ENCODE measurements at places on chromosomes 6 and 20.

DNA sequence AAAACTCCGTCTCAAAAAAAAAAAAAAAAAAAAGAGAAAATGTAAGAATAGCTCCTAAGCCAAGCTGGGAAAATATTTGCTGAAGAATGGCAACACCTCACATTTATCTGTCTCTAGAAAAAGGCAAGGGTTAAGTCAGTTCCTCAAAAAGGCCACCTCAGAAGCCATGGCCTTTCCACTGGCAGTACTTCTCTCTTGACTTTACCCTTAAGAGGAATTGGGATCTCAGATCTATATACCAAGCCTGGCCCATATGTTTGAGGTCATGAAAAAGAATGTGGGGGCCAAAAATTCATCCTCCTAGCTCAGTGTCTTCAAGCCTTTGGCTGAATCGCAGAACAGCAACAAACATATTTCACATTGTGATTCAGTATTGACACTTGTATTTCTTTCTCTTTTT lies 10.9 kb upstream of the NCOA3 start:
- DNase-seq = no peak

DNA sequence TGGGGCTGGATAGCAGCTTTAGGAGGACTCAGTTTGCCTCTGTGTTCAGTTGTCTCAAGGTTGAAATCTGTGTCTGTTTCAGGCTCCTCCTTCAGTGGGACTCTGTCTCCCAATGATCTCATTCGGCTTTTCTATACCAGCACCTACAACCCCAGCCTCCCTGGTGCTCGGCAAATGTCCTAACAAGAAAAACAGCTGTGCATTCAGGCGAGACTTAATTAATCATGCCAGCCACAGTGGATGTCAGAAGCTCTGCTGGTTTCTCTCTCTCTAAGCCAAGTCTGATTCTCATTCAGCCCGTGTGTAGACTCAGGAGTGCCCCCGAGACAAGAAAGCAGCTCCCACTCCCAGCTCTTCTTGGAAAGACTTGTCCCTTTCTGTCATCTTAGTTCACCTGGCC lies 46.8 kb downstream of the SUN5 start:
- no peak for DNase-seq

DNA sequence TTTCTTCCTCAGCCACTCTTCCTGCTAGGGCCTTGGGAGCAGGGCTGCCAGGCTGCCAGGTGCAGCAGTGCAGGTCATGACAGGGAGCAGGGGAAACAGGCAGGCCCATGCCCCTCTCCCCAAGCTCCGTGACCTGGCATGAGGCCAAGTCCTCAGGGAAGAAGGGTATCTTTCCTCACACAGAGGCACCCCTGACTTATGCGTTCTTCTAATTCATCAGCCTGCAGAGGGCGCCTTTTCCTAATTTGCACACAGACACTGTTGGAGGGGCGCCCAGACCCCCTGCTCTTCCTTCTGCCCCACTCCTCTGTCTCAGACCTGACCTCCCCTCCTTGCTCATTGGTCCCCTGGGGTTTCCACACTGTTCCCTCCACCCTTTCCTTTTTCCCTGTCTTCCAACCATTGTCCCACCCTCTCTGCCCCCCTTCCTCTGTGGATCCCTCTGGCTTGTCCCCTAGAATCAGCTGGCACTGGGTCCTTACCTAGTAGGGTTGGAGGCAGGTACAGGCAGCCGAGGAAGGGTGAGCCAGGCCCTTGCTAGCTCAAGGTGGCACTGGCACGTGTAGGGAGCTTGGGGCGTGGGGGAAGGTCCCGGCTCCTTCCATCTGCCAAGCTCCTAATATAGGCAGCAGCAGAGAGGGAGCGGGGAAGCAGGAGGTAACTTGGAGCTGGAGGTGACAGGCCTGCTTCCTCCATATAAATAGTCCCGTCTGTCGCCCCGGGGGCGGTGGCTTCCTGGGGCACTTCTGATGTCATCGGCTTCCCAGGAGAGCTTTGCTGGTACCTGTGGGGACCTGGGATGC lies 154.9 kb upstream of the MLN start:
- DNase-seq = no peak

GRCh38 chr6:135962731-135963130 lies 111.2 kb downstream of the PDE7B start:
- no peak for DNase-seq

GRCh38 chr6:158044525-158044888 lies 62.8 kb downstream of the SYNJ2 start:
- no peak for DNase-seq

DNA sequence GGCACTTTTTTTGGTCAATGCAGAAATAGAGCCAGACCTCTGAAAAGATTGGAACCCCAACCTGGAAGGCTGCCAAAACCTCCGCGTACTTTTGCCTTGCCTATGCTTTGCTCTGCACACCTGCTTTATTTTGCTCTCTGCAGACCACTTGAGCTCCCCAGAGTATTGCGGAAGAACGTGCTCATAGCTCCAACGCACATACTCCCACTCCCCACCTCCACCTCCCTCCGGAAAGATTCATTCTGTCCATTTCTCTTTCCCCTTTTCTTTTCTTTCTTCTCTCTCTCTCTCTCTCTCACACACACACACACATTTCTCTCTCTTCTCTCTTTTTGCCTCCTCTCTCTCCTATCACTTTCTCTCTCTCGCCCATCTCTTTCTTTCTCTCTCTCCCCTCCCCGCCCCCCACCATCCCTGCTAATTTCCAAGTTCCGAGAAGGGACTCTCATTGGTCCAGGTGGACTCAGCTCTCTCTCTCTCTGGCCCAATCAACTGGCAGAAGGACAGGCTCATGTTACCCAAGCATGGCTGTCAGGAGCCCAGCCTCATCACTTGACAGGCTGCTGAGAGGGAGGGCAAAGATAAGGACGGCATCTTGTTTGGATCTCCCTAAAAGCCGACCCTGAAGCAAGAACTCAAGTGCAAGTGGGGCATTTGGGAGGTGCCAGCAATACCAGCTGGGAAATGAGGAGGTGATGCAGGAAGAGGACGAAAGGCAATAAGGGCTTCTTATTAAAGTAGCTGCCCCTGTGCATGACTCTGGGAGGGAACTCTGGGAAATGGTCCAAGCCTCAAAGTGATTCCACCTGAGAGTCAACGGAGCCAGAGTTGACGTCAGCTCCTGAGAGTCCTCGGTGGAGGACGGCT lies 246.1 kb downstream of the LY86 start:
- DNase-seq = no peak

DNA sequence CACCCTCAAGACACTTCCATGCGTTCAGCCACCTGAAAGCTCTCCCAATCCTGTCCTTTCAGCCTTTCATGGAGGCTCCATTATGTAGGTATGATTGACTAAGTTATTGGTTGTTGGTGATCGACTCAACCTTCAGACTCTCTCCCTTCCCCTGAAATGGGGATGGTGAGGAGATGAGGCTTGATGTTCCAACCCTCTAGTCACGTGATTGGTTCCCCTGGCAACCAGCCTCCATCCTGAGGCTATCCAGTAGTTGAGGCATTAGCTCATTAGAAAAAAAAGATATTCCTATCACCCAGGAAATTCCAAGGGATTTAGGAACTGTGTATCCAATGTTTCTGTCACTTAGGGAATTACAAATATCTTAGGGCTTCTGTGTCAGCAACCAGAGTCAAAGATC lies 426.6 kb downstream of the PKHD1 start:
- DNase-seq = no peak

DNA sequence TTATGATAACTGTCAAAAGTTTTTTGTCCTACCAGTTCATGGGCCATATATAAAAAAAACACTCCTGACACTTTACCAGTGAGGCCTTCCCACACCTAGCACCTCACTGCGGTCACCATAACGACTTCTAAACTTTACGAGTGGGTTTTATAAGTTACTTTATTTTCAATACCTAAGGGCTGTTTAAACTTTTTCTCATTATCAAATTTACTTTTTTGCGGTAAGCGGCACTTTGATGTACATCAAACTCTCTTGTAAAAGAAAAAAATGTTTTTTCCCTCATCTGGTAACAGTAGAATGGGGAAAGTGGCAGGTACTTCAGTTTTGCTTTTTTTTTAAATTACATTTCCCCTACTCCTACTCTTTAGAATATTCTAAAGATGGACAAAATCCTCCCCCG lies 36.2 kb downstream of the FYN start:
- no peak for DNase-seq

DNA sequence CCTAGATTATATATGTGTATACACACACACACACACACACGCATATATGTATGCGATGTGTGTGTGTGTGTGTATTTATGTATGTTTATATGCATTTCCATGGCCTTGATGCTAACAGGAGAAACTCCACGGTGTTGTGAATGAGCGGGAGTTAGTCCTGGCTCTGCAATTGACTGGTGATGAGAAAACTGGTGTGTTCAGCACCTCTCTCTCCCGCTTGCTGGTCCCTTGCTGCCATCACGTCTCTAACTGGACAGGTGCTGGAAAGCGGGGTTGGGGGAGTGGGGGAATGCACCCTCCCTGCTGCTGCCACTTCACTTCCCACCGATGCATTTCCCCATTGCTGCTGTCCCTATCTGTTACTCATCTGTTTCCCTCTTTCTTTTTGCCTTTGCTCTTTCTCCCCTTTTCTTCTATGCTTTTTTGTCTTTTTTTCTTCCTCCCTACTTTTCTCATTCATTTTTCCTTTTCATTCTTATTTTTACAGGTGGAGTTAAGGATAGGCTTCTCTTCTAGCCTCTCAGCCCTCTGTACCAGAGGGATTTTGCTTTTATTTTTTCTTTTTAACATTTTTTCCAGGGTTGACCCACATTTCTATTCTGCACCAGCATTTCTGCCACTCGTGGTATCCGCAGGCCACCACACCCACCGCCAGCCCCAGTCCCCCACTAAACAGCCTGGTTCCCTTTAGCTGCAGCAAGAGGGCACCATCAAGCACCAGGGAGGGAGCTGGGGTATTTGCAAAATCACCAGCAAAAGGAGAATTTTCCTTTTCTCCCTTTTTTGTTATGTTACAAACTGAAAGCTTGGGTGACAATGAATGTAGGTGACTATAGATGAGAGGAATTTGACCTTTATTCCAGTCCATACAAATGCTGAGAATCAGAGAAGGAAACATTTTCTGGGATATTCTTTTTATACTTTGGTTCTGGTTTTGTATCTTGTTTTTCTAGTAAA lies 115.6 kb downstream of the TCP11 start:
- DNase-seq = no peak

GRCh38 chr20:23267909-23268308 lies 82.7 kb upstream of the NXT1 start:
- DNase-seq = no peak

Data from hindlimb muscle (tissue), 1 donor.